ENCODE measurements at places on chromosomes 2 and 18.

- no peak for DNase-seq
Measured at GRCh38 chr2:222930862-222931261, 70.0 kb downstream of the ACSL3 start.

GRCh38 chr2:230444832-230445231 lies 28.8 kb downstream of the SP100 start:
- no peak for DNase-seq

GRCh38 chr2:179268277-179268925 lies 3.8 kb upstream of the SESTD1 start:
- no peak for DNase-seq

GRCh38 chr2:64923385-64923710 lies 65.9 kb upstream of the SLC1A4 start:
- DNase-seq, result no peak

DNA sequence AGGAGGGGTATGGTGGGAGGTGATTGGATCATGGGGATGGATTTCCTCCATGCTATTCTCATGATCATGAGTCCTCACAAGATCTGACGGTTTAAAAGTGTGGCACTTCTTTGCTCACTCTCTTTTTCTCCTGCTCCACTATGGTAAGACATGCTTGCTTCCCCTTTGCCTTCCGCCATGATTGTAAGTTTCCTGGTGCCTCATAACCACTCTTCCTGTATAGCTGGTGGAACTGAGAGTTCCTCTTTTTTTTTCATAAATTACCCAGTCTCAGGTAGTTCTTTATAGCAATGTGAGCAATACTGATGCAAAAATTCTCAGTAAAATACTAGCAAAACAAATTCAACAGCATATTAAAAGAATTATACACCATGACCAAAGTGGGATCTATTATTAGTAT lies 728.5 kb upstream of the SLC8A1 start:
- no peak for DNase-seq

- DNase-seq, result no peak
Measured at GRCh38 chr2:71120195-71120594, 9.8 kb downstream of the MCEE start.

- no peak for DNase-seq
Measured at GRCh38 chr2:178268435-178268834, 74.1 kb downstream of the OSBPL6 start.

- DNase-seq, result no peak
Measured at GRCh38 chr2:147171941-147172340, 672.9 kb upstream of the ACVR2A start.

- DNase-seq, result no peak
Measured at GRCh38 chr2:30865243-30865642, 58.0 kb upstream of the CAPN13 start.

- DNase-seq, result no peak
Measured at GRCh38 chr2:23603581-23603980, 218.6 kb downstream of the KLHL29 start.

- DNase-seq, result no peak
Measured at GRCh38 chr2:19224486-19224885, 133.9 kb downstream of the OSR1 start.

Measured in NCI-H82 (cell line).